ENCODE measurements at places on chromosomes 1 and 21. TPM values are rescaled to one million over a fixed set of nuclear protein-coding genes. Genes with fewer than 3 reads are reported as not detected.

- no peaks in the 10 kb centered on the region for H3K36me3 ChIP-seq
- peak; percentile 77 for DNase-seq
- peak overlapping the region; percentile 38 for H3K27ac ChIP-seq
- H3K4me3 ChIP-seq = no peak overlapping the region
- peaks cover 24% of the 10 kb centered on the region for H3K4me1 ChIP-seq
Observed at GRCh38 chr1:19730793-19731192, 66.1 kb downstream of the HTR6 start.

GRCh38 chr1:35717911-35718476, 690 bp downstream of the C1orf216 start:
- peak overlapping the region; percentile 64 for H3K4me3 ChIP-seq
- no peaks in the 10 kb centered on the region for H3K36me3 ChIP-seq
- no peak overlapping the region for H3K27ac ChIP-seq
- H3K27me3 ChIP-seq = peaks cover 9% of the 10 kb centered on the region

DNA sequence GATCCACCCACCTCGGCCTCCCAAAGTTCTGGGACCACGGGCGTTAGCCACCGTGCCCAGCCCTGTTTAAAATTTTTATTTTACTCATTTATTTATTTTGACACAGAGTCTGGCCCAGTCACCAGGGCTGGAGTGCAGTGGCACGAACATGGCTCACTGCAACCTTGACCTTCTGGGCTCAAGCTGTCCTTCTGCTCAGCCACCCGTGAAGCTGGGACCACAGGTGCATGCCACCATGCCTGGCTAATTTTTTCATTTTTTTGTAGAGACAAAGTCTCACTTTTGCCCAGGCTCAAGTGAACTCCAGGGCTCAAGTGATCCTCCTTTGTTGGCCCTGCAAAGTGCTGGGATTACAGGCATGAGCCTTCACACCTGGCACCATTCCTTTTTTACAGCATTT, 27.5 kb upstream of the DNAJC6 start:
- H3K4me3 ChIP-seq = no peak overlapping the region
- H3K4me1 ChIP-seq = peaks cover 49% of the 10 kb centered on the region
- H3K27me3 ChIP-seq = no peaks in the 10 kb centered on the region
- DNase-seq = no peak
- H3K27ac ChIP-seq = no peak overlapping the region
- no peaks in the 10 kb centered on the region for H3K36me3 ChIP-seq

DNA sequence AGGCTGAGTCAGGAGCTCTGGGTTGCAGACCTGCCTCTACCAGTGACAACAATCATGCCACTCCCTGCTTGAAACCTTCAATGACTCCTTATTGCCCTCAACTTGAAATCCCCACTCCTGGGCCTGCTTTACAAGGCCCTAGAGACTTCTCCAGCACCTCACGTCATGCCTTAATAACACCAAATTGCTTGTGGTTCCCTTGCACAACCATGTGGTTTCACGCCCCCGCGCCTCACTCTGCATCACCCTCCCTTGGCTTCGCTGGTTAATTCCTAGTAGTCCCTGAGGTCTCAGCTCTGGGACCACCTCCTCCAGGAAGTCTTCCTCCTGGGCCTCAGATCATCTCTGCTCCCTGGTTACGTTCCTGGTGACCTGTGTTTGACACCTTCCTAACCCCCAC, 33.0 kb downstream of the EPHA2 start:
- H3K4me3 ChIP-seq = no peak overlapping the region
- no peak for DNase-seq
- H3K27ac ChIP-seq = no peak overlapping the region
- H3K36me3 ChIP-seq = no peaks in the 10 kb centered on the region
- H3K4me1 ChIP-seq = peaks cover 25% of the 10 kb centered on the region

DNA sequence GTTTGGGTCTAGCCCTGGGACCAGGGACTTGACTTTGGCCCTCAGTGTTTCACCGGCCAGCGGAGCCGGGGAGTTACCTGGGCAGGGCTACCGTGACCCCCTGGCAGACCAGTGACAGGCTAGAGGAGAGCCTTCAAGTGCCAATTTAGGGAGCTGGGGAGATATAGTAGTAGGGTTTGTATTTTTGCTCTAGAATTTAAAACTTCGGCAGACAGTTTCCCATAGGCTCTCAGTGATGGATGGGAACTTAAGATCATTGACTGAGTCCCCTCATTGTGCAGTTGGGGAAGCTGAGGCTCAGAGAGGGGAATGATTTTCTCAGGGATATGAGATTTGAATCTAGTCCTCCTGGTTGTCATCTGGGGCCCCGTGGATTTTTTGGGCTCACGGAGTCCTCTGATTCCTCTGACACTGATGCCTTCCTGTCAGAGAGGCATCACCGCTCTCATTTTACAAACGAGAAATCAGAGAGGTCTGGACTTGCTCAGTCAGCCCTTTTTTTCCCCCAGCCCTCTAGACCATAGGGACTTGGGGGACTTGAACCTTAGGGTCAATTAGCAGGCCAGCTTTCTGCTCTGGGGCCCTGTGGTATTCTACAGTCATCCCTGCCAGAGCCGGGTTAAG, 58.3 kb upstream of the ACOT11 start:
- peaks cover 21% of the 10 kb centered on the region for H3K27me3 ChIP-seq
- peaks cover 27% of the 10 kb centered on the region for H3K4me1 ChIP-seq
- no peaks in the 10 kb centered on the region for H3K36me3 ChIP-seq
- no peak overlapping the region for H3K4me3 ChIP-seq

The RER1 gene
- 42.5 TPM for total RNA-seq

The TMEM240 gene
- 13.3 TPM for total RNA-seq

The DFFB gene
- total RNA-seq = 4.8 TPM

The GLMN gene
- 33.2 TPM for total RNA-seq
